Activated CD4-positive, alpha-beta T cell treated with anti-CD3 and anti-CD28 coated beads, Interleukin-2, Interleukin-6, amounts not matched to agents 100 ng/mL and 50 ng/mL, durations not matched to agents 16 hours and 8 hours (primary cell): ENCODE measurements at places on chromosomes 12 and 14.

DNA sequence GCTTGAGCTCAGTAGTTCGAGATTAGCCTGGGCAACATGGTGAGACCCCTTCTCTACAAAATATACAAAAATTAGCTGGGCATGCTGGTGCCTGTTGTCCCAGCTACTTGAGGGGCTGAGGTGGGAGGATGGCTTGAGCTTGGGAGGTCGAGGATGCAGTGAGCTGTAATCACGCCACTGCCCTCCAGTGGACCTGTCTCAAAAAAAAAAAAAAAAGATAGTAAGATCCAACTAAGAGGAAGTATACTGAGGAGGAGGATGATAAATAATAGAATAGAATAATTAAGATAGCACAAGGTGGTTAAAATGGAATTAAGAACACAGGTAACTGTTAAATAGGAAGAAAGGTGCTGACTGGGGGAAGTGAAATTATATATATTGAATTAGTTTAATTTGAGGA, 37.0 kb upstream of the BAZ1A start:
- DNase-seq = no peak

DNA sequence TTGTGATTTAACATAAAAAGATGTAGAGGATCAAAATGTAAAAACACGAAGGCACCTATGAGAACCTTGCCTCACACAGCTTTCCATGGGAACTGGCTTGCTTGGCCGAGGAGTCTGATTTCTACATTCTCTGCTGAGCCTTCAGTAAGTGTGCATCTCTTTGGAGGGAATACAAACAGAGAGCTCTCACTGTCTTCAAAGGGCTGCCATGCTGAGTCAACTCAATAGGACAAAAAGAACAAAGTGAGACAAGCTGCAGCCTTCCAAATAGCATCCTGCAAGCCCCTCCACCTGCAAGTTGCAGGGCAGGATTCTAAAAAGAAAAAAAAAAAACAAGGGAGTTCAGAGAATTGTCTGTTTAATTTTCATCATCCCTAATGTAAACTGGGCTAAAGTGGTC, 411.9 kb downstream of the NELL2 start:
- DNase-seq = no peak

- no peak for DNase-seq
These were observed 678.7 kb upstream of the TMEM132C start for GRCh38 chr12:127588249-127588648.

GRCh38 chr12:116687888-116688287, 50.0 kb downstream of the SPRING1 start:
- DNase-seq = peak; percentile 44

GRCh38 chr12:112480931-112481330, 62.2 kb downstream of the PTPN11 start:
- no peak for DNase-seq
